ENCODE measurements at places on chromosomes 4 and X. TPM values are rescaled to one million over a fixed set of nuclear protein-coding genes. Genes with fewer than 3 reads are reported as not detected.

GRCh38 chrX:120999413-120999812, 13.9 kb upstream of the CT47A1 start:
- DNase-seq: no peak

Gene TSPAN6
- 44.4 TPM for total RNA-seq

GRCh38 chr4:138919094-138919936, 96.3 kb upstream of the NOCT start:
- DNase-seq: no peak

DNA sequence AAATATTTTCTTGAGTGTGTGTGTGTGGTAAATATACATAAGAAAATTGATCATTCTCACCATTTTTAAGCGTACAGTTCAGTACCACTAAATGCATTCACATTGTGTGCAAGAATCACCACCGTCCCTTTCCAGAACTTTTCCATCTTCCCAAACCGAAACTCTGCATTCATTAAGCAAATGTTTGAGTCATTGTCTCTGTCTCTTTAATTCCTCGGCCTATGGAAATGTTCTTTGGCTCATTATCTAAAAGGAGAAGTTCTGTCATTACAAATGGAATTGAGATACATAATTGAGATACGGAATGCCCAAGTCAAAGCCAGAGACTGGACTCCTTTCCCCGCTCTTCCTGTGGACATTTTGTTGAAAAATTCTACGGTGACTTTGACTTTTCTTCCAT, 168.9 kb downstream of the DCLK2 start:
- no peak for DNase-seq

DNA sequence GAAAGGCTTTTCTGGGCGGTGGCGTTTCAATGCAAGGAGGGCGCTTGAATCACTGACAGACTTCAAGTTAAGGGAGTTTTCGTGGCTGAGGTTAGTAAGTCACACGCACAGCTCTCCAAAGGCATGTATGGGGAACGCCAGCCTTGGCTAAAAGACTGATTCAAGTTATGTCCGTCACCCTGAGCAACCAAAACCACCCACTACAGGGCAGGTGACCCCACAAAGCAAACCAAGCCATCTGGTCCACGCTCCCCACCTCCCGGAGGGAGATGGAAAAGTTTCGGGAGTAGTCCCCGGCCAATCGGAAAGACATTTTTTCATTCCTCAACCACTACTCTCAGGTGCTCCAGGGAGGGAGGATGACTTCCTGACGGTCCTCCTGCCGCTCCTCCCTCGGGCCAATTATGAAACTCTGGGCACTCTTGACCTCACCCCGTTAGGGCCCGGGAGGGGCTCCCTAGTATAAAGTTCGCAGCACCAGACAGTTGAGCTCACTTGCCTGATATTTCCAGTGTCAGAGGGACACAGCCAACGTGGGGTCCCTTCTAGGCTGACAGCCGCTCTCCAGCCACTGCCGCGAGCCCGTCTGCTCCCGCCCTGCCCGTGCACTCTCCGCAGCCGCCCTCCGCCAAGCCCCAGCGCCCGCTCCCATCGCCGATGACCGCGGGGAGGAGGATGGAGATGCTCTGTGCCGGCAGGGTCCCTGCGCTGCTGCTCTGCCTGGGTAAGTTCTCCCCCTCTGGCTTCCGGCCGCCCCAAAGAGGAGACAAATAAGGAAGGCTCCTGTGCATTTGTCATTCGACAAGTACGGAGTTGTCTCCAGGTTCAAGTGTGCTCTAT, at the start of gene EREG:
Gene EREG (plus strand): TSS at position 494 of the 840 bp plus-strand sequence. CDS start 164 bp downstream, at position 658.
- no peak for DNase-seq

Gene CTPS2
- total RNA-seq: 14.7 TPM

- no peak for DNase-seq
Measured at GRCh38 chr4:153904011-153904410, 115.1 kb upstream of the SFRP2 start.

DNA sequence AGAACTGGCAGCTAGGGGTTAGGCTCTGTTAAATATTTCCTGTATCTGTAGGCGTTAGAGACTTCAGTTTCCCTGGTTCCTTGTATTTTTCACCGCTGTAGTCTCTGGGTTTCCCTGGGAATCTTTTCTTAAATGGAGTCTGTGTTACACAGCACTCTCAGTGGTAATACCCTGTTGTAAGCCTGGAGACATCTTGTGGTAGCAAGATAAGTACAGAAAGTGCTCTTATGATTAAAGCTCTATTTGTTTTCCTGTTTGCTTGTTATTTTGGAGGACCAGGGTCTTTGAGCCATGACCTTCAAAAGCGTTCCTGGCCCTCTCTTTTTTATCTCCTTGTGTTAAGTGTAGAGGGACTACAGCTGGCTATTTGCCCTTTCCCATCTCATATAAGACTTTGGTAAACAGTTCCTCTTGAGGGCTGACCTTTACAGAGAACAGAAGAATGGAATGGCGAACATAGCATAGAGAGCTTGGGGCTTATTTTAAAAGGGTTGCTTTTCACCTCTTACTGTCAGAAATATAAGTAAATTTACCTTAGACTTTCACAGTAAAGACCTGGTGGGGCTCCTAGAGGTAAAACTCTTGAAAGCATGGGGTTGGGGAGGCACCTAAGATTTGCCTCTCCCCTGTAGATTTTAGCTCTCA, 782.5 kb downstream of the FAT4 start:
- DNase-seq: no peak

Gene RNF128
- 0.37 TPM for total RNA-seq

Gene CLDN24
- not detected for total RNA-seq

GRCh38 chr4:46393606-46394005, 3.7 kb upstream of the GABRA2 start:
- no peak for DNase-seq

Gene NALF2
- not detected for total RNA-seq

DNA sequence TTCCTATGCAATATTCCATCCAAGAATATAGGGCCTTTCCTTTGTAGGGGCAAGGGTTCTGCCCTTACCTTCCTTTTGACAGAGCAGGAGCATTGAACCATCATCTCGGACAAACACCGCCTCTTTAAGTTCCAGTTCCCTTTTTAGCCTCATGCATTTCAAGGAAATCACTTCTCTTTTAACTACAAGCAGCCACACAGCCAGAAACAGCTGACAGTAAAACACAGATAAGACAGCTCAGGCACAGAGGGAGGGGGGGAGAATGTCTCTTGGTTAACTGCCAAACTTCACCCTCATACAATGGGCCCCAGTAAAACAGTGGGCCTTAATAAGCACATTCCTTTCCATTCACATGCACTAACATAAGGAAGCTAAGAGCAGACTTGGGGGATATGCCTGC, 648.3 kb downstream of the GABRG1 start:
- DNase-seq: no peak

Gene RNF175
- total RNA-seq: 1.4 TPM

DNA sequence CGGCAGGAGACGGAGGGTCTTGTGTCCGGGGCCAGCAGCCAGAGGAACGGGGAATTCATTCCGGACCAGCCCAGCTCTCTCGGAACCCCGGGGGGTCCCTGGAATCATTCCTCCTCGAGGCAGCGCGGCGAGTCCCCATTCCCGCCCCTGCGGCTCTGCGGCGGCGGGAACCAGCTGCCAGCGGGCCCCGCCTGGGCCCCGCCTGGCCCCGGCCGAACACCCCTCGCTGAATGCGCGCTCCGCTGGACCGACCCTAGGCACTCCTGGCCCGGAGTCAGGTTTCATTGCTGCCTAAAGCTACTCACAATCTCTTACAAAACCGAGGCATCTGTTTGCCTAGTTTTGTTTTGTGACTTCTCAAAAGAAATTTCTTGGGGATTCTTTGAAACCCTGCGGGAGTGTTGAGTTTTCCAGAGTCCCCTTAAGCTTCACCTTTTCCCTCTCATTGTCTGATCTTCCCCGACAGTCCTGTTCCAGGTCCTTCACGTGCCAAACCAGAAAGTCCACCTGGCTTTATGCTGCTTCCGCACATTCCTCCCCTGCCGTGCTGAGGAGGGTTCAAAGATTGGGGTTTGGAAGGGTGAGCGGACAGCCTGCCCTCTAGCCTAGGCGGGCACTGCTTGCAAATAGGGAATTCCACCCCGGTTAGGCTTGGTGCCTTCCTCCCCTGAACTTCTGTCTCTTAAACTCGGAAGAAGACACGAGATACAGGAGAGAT, 789 bp downstream of the ARHGAP10 start:
- no peak for DNase-seq

Gene LUZP4
- not detected for total RNA-seq

DNA sequence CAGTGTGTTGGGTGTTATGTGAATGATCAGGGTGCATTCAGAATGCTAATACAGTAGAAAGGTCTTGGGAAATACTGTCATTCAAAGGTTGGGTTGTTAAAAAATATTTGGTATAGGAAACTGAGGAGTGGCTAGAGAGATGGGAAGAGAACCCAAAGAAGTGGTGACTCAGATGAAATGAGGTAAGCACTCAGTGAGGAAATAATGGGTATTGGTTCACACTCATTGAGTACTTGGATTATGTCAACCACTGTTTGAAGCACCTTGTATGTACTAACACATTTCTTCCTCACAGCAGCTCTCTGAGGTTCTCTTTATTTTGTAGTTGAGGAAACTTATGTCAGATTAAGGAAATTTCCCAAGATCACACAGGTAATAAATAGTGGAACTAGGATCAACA, 40.8 kb upstream of the NUDT6 start:
- DNase-seq: no peak

DNA sequence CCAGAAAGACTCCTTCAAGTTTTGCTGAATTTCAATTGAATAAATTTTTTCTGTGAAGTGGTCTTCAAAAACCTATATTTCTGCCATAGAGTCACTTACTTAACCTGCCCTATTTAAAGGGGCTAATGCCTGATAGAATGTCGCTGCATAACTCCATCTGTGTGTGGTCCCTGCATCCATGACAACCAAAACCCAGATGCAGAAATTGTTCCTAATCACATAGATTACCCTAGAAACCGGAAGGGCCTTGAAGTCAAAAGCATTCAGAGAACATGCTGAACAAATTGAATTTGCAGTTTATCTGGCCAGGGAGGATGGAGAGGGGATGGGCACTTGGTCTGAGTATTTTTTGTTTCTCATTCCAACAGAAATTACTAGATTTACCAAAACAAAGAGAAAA, 1.5 kb upstream of the PARM1 start:
- no peak for DNase-seq

DNA sequence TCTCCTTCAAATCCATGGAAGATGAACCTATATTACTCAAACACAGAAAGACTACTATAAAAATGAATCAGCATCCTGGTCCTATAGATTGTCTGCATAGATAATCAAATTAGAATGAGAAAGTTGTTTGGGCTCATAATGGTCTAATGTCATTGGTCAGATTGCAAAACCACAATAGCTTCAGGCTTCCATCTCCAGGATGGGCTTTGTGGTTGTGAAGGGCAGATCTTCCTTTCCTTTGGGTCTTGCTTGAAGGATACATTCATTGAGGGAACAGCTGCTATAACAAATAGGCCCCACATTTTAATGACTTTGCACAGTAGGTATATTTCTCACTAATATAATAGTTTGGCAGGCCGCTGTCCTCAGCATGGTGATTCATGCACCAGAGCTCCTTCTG, 94.3 kb downstream of the REPS2 start:
- no peak for DNase-seq

DNA sequence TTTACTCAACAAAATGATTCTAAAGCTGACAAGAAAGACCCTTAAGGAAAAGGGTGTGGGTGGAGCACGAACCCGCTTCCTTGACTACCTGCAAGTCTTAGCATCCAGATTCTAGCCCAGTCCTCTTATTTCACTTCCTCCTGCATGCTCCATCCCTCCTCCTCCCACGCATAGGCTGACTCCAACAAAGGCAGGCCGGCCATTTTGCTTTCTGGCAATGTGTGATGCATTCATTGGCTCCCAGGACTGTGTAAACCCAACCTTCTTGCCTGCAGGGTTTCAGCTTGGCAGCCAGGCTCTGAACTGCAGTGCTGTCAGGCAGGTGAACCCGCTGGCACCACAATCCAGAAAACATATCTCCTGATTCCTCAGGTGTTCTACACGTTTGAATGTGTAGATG, 39.3 kb downstream of the RTL9 start:
- DNase-seq: no peak

Gene IL1RAPL2
- not detected for total RNA-seq

GRCh38 chrX:2577844-2578466, 77.2 kb upstream of the DHRSX start:
- no peak for DNase-seq

- DNase-seq: no peak
Measured at GRCh38 chr4:183399616-183400015, 44.8 kb upstream of the CDKN2AIP start.

Gene FAM184B
- not detected for total RNA-seq

- DNase-seq: no peak
Measured at GRCh38 chr4:140426610-140427105, 790 bp downstream of the CLGN start.

DNA sequence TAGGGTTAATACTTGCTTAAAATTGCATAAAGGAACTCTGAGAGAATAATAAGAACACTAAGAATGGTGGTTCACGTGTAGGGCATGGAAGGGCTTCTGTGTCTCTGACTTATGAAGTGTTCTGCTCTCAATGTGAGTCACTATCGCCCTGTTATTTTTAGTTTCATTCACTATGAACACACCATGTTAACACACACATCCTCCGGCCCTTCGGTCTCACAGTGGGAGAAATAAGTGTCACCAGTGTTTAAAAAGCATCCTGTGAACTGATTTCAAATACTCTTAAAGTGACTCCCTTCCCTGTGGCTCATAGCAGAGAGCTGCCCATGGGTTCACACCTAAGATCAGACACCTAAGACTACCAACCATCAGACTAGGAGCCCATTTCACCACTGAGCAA, 33.8 kb upstream of the FGFBP2 start:
- DNase-seq: no peak

Gene DSPP
- not detected for total RNA-seq

GRCh38 chrX:109943092-109943739, 59.7 kb upstream of the TMEM164 start:
- no peak for DNase-seq

Gene BEND2
- total RNA-seq: not detected

GRCh38 chrX:125198546-125198945, 121.1 kb upstream of the TEX13C start:
- DNase-seq: no peak

Gene CLCN4
- total RNA-seq: 2.1 TPM

GRCh38 chr4:26020881-26021280, 106.9 kb downstream of the SMIM20 start:
- DNase-seq: no peak

DNA sequence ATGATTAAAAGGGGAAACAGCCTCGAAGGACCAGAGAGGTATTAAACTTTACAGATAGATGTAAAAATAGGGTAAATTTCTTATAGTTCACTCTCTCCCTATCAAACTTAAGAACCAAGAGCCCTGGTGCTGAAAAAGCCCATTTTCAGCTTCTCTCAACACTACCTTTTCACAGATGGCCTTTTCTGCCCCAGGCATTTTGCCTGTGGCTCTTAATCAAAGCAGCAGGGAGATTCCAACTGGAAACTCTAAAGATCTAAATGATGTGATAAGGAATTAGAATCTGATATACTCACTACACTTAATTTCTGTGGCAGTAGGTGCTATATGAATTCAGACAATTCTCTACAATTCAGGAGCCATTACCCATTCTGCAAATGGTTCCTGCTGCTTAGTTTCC, 60.0 kb downstream of the AMMECR1 start:
- DNase-seq: no peak

Gene ARR3
- not detected for total RNA-seq

Measured in omental fat pad (tissue), 4 donors.